Psoas muscle (tissue), 8 donors: ENCODE measurements at places on chromosomes 6 and 20. TPM values are rescaled to one million over a fixed set of nuclear protein-coding genes. Genes with fewer than 3 reads are reported as not detected.

CCM2L gene
- 4.9 TPM for polyA plus RNA-seq

CAGE1 gene
- 0.08 TPM for polyA plus RNA-seq

POPDC3 gene
- polyA plus RNA-seq = 108 TPM

FOXQ1 gene
- polyA plus RNA-seq = not detected

LPA gene
- polyA plus RNA-seq = not detected

CCR6 gene
- polyA plus RNA-seq = 0.01 TPM
